Stimulated activated CD8-positive, alpha-beta memory T cell treated with anti-CD3 and anti-CD28 coated beads, Interleukin-7, amount 100 ng/mL, for 48 hours (primary cell): ENCODE measurements at places on chromosomes 3 and 15.

DNA sequence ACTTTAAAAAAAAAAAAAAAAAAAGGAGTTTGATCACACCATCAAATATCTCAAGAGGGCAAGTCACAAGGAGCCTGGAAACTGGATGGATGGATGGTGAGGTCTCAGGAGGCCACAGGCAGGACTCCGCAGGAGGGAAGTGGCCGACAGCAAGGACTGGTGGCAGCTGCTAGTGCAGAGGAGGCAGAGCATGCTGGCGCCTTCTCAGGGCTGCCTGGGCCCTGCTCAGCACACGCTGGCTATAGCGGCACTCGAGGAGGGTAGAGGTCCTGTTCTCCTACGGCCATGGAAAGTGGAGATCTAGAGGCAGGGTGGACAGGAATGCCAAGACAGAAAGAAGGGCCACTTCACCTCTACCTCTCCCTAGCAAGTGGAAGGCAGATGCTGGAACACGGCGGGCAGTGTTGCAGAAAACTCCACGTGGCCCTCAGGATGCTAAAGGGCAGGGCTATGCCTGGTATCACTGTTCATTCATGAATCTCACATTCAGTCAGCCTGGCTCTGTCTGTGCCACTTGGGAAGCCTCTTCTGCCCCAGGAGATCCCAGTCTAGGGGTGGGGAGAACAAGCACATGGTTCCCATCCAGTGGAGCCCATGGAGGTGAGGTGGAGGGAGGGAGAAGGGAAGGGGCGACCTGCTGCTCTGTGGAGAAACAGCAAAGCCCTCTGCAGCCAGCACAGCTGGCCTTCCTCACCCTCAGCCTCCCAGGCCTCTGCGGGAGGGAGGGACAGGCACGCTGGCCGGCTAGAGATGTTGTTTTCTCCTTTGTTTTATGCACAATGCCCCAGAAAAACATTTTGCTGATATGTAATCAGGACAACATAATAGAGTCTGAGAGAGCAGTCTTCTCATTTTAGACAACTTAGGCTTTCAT, 71.0 kb downstream of the OXNAD1 start:
- no peak for DNase-seq

GRCh38 chr15:78909791-78910228, 35.0 kb downstream of the CTSH start:
- no peak for DNase-seq

DNA sequence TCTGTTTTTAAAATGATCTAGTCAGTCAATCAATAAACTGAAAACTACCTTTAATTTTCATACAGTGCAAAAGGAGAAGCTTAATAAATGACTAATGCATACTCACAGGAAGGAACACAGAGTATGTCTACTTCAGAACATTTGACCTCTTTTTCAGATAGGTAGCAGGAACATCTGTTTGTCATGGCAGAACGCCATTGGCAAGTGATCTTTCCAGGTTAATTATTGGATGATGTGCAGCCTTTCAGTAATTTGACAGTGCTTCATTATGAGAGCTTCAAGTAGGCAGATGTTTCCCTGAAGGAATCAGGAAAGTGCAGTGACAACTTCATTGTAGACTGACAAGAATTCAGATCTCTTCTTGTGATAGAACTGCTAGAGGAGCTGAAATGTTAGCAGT, 325.0 kb downstream of the OTOL1 start:
- DNase-seq, result no peak

DNA sequence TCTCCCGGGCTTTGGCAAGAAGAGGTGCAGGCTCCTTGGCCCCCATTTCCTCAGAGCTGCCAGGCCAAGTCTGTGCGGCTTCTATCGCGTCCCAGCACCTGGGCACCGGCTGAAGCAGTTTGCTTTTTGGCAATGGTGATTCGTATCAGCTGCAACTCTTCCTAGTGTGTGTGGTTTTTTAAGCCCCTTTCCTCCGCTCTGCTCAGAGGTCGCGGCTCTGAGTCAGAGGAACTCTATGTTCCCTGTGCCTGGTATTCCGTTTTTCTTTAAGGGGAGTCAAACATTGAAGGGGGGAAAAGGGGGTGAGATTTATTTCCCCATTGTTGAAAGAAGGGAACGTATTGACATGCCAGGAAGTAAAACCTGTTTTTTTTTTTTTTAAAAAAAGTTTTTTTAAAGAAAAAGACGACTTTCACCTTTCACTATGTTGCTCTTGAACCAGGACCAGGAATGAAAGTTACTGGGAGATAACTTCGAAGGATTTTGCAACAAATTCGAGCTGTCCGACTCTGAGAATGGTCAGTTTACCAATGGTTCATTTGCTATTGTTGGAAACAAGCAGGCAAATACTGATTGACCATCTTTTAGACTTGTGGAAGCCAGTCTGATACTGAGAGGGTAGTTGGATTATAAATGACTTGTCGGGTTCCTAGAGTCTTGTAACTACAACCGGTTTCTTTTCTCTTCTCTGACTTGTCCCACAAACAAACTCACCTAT, 1.1 kb downstream of the ARMC8 start:
- no peak for DNase-seq

DNA sequence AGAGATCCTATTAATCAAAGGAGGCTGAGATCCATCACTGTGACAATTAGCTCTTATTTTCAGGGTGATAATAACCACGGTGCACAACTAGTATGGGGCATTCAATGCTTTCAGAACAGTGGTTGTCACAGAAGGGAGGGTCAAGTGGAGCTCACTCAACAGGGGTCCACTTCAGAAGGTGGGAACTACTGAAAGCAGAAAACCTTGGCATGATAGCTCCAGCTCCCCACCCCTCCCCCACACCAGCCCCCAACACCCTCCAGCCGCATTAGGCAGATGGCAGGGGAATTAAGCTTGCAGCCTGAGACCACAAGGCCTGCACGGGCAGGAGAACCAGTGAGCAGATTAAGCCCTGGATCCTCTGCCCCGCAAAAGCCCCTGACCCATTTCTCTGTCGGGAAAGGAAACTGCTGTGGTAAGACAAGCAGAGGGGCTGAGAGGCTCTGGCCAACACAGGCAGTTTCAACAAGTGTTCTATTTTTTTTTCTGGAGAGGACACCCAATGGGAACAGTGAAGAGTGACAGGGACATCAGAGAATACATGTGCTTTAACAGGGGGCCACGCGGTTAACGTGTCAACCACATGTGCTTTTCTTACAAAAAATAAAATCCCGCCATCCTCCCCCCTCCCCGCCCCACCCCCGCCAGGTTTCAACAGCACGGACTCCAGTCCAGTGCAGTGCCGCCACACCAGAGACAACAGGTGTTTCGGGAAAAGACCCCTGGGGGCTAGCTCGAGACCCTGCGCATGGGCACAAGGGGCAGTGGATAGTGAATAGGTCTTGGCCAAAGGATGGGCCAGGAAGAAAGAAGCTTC, 997 bp downstream of the FYCO1 start:
- DNase-seq, result peak; percentile 37

- no peak for DNase-seq
Observed at GRCh38 chr3:195563317-195563716, 20.2 kb upstream of the PPP1R2 start.

- DNase-seq, result no peak
Observed at GRCh38 chr15:99565049-99565298, 810 bp upstream of the MEF2A start.

DNA sequence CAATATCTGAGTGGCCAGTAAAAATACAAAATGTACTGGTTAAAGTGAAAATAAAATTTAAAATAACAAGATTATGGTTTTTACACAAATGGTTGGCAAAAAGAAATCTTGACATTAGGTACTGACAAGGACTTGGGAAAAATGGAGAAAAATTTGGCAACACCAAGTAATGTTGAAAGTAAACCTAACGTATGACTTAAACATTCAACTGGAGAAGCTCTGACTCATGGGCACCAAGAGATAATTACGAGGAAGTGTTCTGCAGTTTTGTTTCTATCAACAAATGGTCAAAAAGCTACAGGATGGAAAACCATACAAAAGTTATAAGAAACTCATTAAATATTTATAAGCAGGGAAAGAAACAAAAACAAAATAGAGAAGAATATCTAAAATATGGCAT, 177.7 kb downstream of the ZNF385D start:
- no peak for DNase-seq

DNA sequence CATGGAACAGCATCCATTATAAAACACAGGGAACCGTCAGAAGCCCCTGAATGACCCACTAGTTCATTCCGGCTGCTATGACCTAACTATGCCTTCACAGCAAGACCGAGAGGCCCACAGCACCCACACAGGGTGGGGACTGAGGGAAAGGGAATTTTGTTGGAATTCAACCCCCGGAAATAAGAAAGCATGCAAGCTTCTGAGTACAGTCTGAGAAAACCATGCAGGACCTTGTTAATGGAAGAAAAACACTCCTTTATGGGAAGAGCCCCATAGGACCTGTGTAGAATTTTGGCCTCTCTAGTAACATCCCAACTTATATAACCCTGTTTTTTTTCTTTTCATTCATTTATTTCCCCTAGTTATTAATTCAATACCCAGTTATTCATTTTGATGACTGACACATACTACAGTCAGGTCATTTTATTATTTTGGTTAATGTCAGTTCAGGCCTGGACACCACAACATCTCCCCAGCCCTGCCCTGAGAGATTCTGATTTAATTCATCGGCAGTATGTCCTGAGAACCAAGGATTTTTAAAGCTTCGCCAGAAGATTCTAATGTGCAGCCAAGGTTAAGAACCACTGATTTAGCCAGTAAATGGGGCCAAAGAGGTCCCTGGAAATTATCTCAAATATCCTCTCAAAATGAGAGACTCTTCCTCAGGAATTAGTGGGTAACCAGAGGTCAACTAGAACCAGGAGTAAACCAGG, 231.6 kb upstream of the GOLGA6L4 start:
- no peak for DNase-seq

- DNase-seq, result no peak
Observed at GRCh38 chr3:9041626-9042025, 78.4 kb upstream of the RAD18 start.

DNA sequence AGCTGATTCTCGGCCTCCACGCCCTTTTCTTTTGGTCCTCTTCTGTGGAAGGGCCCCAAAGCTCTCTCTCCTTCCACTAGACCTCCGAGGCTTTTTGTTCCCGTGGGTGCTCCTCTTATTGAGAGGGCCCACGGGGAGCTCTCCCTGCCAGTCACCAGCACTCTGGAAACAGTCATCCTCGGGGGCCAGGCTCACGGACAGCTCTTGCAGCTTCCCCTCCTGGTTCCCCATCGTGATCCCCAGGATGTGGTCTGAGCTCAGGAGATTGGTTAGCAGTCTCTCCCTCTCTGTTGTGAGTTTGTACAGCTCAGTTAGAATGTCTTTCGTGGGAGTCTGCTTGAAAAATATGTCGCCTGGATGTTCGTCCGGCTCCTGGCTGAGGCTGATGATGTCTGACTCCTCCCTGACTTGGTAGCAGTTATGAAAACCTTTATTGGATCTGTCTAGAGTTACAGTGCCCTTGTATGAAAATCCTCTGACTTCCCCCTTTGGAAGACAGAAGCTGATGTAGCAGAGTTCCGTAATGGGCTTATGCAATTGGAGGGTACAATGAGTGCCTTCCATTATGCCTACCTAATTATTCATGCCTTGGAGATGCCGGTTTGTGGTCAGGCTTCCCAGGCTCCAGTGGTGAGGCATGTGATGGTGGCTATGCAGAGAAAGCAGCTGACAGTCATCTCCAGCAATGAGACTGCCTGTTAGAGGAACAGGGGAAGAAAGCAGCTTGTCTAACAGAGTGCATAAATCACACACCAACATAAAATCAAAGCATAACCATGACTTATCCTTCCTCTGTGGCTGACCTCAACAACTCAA, 40.0 kb downstream of the FMN1 start:
- DNase-seq, result no peak

- DNase-seq, result no peak
Observed at GRCh38 chr3:99678896-99679295, 40.5 kb downstream of the COL8A1 start.

DNA sequence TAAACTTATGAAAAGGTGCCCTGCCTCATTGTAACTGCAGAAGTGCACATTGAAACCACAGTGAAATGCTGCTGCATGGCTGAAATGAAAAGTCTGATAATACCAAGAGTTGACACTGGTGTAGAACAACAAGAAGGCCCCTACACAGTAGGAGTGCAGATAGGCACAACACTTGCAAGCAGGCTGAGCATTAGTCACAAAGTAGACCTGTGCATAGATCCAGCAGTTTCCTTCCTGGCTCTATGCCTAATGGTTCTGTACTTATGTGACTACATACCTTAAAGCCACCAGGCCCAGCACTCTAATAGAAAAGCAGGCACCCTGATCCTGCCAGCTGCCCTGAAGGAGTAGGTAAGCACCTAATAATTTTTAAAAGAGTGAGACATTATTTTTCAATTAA, 41.8 kb downstream of the PRR23E start:
- DNase-seq, result no peak

DNA sequence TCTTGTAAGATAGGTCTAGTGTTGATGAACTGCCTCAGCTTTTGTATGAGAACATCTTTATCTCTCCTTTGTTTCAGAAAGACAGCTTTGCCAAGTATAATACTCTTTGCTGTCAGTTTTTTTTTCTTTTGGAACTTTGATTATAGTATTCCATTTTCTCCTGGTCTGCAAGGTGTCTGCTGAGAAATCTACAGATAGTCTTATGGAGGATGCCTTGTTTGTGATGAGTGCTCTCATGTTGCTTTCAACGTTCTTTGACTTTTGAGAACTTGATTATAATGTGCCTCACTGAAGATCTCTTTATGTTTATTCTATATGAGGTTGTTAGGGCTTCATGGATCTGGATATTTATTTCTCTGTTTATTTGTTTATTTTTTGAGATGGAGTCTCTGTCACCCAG, 60.3 kb downstream of the DOCK3 start:
- no peak for DNase-seq

GRCh38 chr3:23105048-23105447, 98.1 kb upstream of the UBE2E2 start:
- DNase-seq, result no peak

DNA sequence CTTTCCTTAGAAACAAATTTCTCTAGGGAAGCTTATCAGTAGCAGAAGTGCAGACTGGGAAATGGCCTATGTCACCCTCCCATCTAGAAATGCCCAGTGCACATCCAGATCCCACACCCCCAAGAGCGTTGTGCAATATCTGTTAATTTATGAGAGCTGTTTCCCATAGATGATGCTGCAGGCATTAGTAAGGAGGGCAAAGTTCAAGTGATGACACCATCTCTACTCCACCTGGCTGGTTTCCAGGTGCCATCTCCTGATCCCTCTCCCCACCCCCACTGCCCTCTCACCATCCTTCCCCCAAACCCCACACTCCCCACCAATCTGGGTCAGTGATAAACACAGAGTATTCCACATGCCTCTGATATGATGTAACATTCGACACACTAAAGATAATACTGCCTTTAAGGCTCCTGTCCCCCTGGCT, 39.4 kb downstream of the AGTR1 start:
- DNase-seq, result no peak

DNA sequence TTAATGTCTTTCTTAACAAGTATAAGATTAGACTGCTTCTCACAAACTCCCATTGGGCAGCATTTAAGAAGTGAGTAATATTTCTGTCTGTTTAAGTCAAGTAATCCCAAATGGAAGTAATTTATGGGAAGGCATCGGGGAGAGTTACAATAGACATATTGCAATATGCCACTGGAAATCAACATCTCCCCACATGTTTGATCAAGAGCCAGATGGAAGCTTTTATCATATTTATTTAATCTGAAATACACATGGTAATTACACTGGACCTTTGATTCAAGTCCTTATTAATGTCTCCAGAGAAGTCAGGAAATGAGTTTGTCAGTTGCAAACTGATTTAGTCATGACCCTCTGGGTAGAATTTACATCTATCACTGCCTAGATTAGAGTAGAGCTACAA, 943.8 kb downstream of the VGLL3 start:
- no peak for DNase-seq

- DNase-seq, result no peak
Observed at GRCh38 chr3:155676252-155676981, 68.5 kb downstream of the PLCH1 start.

GRCh38 chr3:12556690-12557472, at the start of gene MKRN2:
TSS of gene MKRN2 (plus strand) at chr3:12557087. CDS start at chr3:12557151, 64 bp downstream.
- DNase-seq, result peak; percentile 76
